ENCODE measurements at places on chromosomes 3 and 15. TPM values are rescaled to one million over a fixed set of nuclear protein-coding genes. Genes with fewer than 3 reads are reported as not detected.

The SPG21 gene
- 62.9 TPM for polyA plus RNA-seq

The EXD1 gene
- polyA plus RNA-seq: 0.17 TPM

The CFAP20DC gene
- polyA plus RNA-seq: 3.4 TPM

The UROC1 gene
- polyA plus RNA-seq: not detected

GRCh38 chr15:66658044-66658443 is 44.0 kb upstream of the SMAD6 start:
- DNase-seq: no peak

DNA sequence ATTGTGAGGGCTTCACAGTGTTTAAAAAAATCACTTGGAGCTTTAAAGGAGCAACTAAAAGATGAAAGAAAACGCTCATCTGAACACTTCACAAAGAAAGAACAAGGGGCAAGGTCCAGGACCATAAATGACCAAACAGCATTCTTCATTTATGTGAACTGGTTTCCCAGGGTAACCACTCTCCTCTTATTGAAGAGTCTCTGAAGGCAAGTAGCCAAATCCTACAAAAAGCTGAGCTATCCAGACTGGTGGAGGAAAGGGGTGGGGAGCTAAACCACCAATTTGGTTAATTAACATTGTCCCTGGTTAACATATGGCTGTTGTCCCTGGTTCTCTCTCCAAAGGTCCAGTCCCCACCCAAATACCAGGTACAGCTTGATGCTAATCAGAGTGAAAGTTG is 58.1 kb downstream of the OSBPL10 start:
- no peak for DNase-seq

DNA sequence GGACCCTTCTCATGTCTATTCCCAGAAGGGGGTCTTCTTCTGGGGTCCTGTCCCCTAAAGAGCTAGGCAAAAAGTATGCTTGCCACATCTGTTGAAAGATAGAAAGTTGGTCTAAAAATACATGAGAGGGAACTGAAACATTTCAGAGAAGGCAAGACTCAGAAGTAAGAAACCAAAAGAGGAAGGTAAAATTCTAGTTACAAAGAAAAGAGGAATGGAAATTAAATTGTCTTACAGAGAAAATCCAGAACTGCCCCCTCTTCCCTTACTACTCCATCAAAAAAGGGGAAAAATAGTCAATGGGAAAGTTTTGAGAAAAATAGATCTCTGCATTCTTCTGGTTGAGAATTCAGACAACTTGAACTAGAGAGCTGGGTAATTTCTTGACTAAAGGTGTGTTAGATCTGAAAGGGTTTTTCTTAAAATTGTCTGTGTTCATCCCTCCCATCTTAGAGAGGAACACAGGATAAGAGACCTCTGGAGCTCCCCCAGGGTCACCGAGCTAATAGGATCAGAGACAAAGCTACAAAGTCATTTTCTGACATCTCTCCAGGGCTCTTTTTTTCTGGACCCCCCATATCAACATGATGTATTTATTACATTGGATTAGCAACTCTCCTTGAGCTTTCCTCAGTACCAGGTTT is 32.3 kb upstream of the CCR2 start:
- no peak for DNase-seq

DNA sequence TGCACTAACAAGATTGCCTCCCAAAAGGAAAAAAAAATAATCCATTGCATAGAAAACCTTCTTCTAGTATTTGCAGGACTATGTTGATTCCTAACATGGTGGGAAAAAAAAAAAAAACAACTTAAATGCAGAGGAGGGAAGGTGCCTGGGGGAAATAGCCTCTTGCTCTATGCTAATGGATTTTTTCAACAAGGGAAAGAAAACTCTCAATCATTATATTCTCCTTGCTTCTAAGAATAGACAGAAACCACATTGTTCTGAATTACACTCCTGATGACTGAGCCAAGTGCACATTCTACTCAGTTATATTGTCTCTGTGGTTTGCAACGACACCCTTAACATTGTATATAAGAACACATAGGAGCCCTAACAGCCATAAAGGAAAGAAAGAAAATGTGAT is 760.2 kb downstream of the NAALADL2 start:
- no peak for DNase-seq
